ENCODE measurements at places on chromosomes 7 and 10.

- DNase-seq: no peak
These were observed 189.6 kb downstream of the ADAM12 start for GRCh38 chr10:126198681-126199080.

DNA sequence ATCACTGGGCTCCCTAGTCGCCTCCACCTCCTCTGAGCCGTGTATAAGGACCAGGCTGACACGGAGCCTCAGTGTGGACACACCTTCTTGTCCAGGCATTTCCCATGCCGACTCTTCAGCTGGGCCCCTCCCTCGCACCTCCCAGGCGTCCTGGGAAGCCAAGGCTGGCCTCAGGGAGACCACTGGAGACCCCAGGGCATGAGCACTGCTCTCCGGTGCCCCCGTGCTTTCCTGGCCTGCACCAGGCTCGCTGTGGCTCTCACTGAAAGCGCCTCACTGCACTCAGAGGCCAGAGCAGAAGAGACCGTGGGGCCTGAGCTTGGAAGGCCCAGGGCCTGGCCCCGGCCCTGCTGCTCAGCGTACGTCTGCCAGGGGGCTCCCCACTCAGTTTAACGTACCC lies 31.4 kb downstream of the LRRC27 start:
- no peak for DNase-seq

GRCh38 chr10:76469675-76470074 lies 1038.3 kb downstream of the LRMDA start:
- DNase-seq: no peak

GRCh38 chr10:114188001-114188400 lies 8.8 kb downstream of the TDRD1 start:
- no peak for DNase-seq

GRCh38 chr10:110147961-110148360 lies 59.4 kb upstream of the MXI1 start:
- no peak for DNase-seq
